ENCODE measurements at places on chromosomes 7 and 10.

DNA sequence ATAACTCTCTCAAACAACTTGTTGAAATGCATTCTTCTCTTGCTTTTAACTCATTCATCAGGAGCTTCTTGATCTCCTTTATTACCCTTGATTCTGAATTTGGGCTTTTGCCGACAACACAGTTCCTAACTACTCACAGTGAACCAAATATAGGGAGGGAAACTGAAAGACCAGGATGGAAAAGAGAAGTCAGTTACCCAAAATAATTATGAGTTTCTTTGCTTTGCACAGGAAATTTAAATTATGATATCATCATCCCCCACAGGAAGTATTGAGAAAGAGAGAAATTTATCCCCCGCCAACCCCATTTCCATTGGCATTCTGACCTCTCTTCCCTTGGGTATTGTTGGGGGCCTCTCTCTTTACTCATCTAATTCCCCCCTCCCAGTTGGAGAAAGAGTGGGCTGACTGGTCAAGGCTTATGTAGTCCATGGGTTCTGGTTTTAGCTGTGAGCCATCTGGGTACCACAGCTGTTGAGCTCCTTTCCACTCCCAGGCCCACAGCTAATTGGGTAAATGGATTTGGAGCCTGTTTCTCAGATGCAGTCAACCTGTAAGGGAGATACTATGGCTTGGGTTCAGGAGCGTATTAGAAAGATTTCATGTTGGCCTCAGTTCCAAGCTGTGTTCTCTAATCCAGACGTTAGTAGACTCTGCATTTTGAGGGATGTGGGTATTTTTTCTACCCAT lies 109.0 kb downstream of the FZD1 start:
- DNase-seq: no peak

- no peak for DNase-seq
Measured at GRCh38 chr7:81482600-81483186, 287.2 kb downstream of the HGF start.

DNA sequence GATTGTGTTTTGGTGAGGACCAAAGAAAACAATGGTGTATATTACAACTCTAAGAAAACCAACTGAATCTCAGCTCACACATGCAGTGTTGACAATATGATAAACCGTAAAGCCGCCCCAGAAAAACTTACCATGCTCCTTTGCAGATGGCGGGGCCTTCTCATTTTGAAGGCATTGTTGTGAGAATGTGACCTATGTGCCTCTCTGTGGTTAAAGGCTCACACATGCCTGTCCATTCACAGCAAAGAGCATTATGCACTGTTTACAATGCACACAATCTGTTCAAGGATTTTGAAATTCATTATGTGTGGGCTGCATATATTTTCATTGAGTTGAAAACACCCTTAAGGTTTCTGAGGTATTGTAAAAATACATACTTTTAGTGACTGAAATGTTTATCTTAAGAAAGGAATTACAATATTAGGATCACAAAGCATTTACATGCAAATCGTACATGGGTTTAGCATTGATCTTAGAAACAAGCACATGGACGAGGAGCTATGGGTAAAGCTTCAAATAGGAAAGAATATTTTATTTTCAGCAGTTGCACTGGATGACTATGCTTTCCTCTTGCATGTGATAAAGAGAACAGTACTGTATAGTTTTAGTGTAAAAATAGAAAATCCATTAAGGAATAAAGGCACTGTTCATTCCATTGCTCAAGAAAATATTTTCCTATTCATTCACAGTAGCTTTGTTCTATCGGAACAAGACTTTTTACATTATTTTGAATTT lies 334.3 kb downstream of the ARL4A start:
- DNase-seq: no peak

DNA sequence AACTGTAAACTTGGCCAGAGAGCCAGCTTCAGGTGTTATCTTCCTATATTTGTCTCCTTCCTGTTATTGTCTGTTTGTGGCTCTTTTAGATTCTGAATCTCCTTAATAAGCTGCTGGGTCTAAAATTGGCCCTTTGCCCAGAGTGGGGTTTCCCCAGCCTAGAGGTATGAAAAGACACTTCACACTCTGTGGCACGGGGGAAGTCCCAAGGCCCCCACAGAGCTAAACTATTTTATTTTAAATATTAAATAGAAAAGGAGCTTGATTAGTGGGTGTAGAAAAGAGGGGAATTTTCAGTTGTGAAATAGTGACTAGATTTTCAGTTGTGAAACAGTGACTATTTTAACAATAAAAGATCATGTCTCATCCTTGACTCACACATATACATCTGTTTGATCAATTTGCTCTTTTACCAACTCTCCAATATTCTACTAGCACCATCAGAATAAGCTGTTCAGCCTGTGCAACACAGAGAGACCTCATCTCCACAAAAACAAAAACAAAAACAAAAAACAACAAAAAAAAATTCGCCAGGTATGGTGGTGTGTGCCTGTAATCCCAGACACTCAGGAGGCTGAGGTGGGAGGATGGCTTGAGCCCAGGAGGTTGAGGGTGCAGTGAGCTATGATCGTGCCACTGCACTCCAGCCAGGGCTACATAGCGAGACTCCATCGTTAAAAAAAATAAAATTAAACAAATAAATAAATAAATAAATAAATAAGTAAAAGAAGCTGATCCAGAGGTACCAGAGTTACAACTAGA lies 24.9 kb upstream of the ADO start:
- no peak for DNase-seq

GRCh38 chr10:43145311-43145710 lies 7.1 kb downstream of the CSGALNACT2 start:
- no peak for DNase-seq
